ENCODE measurements at places on chromosomes 12 and 14.
A peak's percentile ranks its signal among the peaks of the same experiment; 100 is the strongest.

GRCh38 chr12:6963016-6963731 lies 7.3 kb downstream of the PHB2 start:
- no peak for DNase-seq

DNA sequence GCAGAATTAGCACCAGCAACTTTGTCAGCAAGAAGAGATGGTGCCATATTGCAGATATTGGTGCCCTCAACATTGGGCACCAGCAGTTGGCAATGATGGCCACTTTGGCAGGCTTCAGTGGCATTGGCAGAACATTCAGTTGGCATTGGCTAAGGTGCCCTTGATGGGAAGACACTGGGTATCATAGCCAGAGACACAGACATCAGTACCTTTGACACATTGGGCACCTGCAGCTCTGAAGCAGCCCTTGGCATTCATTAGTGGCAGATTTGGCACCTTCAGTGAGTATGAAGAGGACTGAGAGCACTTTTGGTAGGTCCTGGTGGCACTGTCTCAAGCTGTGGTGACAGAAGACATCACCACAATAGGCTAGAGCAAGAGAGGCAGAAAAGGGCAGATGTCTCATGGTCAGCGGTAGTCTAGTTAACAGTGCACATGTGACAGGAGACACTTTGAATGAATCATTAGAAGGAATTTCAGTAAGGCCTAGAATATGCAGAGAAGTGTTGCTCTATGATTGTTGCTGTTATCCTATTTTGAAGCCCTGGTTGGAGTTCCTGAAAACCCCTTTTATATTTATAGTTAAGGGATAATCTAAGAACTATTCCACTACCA lies 422.2 kb downstream of the APAF1 start:
- no peak for DNase-seq

GRCh38 chr14:100375266-100375962 lies 52.3 kb downstream of the SLC25A47 start:
- DNase-seq: peak; percentile 78

DNA sequence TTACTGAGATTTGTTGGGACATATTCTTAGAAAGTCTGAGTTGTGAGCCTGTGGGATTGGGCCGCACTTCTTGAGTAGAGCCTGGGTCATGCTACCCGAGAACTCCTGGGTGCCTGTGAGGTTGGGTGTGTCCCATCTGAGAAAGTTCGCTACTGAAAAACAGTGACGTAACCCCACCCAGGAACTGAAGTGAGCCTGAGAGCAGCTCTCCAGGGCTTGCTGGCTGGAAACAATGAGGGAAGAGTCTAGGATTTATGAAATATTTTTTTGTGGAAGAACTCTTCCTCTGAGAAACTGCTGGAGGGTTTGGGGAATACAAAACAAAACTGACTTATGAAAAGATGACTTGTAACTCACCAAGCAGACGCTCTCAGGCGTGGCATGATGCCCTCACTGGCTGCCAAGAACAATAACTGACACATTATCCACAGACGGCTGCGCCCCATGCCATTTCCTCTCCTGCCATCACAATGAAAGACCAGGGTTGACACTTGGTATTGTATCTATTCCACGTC lies 69.2 kb downstream of the RASSF3 start:
- peak; percentile 51 for DNase-seq

DNA sequence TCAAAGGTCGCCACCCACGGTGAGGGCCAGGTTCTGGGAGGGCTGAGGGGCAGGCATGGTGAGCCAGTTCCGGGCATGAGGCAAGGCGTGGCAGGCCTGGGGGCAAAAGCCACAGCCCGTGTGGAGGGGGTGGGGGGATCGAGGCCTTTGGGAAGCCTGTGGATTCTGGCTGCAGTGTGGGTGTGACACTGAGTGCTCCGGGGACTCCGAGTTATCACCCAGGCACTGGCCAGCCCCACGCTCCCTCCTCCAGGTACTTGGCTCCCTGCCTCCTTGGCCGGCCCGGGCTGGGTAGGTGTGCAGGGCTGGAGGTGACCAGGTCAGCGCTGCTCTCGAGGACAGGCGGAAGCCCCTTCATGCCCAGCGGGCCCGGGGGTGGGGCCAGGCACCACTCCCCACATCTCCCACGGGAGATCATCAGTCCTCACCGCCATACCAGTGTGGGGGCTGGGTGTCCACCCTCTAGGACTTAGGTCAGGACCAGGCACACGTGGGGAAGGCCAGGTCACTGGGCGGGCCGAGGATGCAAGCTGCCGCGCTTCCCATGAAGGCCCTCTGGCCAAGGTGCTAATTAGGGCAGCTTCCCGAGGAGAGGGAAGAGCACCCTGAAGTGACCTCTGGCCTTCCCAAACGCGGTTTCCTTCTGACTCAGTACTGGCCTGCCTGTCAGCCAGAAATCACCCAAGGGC lies 34.1 kb upstream of the TDRD9 start:
- DNase-seq: no peak

- no peak for DNase-seq
Observed at GRCh38 chr14:37673439-37673838, 78.0 kb downstream of the TTC6 start.

DNA sequence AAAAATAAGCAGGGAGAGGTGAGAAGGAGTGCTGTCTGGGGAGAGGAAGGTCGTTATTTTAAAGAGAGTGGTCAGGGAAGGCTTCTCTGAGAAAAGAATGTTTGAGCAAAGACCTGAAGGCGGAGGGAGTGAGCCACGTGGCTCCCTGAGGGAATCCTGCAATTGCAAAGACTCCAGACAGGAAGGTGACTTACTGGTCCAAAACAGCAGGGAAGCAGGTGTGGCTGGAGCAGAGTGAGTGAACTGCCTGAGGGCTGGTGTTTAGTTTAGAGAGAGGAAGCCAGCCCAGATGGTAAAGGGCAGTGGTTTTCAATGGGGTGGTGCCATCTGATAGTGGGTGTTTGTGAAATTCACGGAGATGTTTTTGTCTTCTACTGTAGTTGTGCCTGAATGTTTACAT lies 58.8 kb upstream of the LTA4H start:
- DNase-seq: no peak

DNA sequence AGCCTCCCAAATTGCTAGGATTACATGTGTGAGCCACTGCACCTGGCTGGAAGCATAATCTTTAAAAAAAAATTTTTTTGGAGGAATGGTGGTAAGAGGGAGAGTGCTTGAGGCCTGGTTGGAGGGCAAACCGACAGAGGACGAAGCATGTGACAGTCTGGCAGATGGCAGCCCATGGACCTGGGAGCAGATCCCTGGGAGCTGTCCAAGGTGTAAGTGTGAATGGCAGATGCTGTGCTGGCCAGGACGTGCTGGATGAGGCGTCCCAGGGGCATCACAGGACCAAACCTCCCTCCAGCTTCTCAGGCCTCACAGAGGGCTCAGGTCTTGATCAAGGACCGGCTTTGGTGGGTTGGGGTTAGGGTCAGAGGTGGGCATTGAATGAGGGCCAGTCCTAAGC lies 128.4 kb upstream of the NCOR2 start:
- DNase-seq: peak; percentile 42

- DNase-seq: peak; percentile 26
Observed at GRCh38 chr14:104732931-104733681, 9.1 kb downstream of the ADSS1 start.

GRCh38 chr12:32822344-32822743 lies 66.6 kb upstream of the YARS2 start:
- no peak for DNase-seq

GRCh38 chr12:53212931-53213330 lies 5.9 kb upstream of the ITGB7 start:
- no peak for DNase-seq

- DNase-seq: no peak
Observed at GRCh38 chr12:223841-224240, 9.9 kb upstream of the SLC6A12 start.

- DNase-seq: peak; percentile 50
Observed at GRCh38 chr12:27064397-27065342, 17.7 kb downstream of the C12orf71 start.

GRCh38 chr14:68208626-68209317 lies 389.2 kb downstream of the RAD51B start:
- no peak for DNase-seq

- DNase-seq: peak; percentile 55
Observed at GRCh38 chr14:77099425-77100167, 1.5 kb downstream of the CIPC start.

DNA sequence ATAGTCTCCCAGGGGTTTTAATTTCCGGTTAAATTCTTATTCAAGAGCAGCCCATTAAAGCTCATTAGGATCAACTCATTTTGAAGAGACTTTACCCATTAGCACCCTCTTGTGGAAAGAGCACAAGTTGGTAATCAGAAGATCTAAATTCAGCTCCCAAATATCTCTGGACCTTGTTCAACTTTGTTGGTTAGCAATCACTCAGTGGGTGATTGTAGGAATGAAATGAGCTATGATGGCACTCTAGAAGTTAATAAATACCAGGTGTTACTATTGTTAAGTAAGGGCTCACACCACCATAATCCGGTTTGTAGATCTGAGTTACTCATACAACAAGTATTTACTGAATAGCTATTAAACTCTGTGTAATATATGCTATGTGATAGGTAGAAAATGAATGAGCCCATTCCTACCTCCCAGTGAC lies 42.9 kb downstream of the TRIP11 start:
- peak; percentile 63 for DNase-seq

DNA sequence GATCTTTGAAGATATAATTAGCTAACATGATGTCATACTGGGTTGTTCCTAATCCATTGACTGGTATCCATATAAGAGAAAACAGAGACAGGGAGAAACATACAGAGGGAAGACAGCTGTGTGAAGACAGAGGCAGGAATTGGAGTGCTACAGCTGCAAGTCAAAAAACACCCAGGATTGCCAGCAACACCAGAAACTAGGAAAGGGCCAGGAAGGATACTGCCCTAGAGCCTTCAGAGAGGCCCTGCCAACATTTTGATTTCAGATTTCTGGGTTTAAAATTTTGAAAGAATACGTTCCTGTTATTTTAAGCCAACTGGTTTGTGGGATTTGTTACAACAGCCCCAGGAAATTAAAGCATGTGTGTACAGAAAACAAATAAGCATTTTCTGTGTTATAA lies 473.7 kb upstream of the FLRT2 start:
- no peak for DNase-seq

DNA sequence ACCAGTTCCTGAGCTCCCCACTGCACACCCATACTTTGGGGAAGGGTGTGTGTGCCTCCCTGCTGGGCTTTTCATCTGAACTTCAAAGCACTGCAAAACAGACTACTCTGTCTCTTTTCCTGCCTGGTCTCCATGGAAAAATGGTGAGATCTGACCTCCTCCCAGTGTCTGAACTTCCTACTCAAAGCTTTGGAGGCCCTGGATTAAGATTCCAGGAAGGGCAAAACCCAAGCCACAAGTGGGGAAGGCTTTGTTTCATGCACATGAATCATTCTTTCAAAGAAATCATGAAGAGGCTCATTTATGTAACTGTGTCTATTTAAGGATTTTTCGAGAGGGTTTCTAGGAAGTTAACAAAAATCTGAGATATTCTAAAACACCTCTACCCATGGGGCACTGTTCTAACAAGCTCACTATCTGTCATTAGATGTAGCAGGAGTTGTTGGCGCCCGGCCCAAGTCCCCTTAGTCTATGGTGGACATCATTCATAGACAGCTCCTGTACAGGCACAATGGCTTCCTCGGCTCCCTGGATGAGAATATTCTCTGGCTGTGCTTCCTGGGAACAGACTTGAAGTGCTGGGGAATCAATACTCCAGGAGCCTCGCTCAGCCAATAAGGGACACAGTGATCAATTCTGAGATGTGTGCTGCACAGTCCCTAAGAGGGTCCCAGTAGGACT lies 224.0 kb downstream of the KTN1 start:
- DNase-seq: peak; percentile 60

DNA sequence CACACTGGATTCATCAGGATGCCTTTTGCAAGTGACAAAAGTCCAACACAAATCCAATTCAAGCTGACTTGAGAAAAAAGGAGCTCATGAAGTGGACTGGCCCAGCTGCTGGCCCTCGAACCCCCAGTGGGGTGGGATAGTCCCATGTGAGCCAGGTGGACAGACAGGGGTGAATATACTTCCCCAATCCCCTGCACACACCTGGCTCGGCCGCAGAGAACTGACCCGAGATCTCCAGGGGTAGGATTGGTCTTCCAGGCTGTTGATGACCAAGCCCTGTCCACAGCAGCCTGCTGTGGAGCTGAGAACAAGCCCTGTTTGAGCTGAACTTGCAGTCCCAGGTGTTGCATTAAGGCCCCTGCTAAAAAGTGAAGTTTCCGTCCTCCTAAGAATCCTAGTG lies 56.2 kb downstream of the TPCN1 start:
- DNase-seq: no peak

GRCh38 chr12:48237162-48237561 lies 34.1 kb upstream of the OR10AD1 start:
- peak; percentile 18 for DNase-seq

DNA sequence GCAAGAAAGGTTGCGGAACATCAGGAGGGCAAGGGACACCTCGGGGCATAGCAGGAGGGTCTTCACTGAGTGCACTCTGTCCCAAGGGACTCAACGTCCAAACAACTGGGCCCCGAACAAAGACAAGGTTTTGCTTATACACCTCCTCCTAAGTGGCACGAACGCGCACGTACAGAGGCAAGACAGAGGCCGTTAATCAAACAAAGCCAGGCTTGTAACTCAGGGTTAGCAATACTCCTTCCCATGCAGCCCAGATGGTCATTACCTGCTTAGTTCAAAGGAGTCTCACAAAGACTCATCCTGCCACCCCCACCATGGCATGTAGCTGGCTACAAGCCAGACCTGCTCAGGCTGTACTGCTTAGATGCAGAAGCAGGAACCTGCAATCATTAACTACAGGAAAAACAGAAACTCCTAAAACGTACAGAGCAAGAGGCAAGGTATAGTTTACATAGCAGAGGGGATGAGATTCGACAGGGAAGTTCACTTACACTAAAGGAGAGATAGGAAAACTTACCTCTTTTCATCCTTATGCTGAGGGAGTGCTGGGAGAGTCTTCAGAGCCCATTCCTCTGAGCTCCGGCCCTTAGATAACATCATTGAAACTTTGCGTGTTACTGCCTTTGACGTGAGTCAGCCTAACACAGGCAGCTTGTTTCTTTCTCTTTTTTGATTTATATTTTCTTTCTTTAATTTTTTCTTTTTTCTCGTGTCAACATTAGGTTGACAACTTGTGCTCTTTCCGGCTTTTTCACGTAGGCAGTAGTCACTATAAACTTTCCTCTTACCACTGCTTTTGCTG lies 1319.1 kb downstream of the TMEM121 start:
- no peak for DNase-seq

DNA sequence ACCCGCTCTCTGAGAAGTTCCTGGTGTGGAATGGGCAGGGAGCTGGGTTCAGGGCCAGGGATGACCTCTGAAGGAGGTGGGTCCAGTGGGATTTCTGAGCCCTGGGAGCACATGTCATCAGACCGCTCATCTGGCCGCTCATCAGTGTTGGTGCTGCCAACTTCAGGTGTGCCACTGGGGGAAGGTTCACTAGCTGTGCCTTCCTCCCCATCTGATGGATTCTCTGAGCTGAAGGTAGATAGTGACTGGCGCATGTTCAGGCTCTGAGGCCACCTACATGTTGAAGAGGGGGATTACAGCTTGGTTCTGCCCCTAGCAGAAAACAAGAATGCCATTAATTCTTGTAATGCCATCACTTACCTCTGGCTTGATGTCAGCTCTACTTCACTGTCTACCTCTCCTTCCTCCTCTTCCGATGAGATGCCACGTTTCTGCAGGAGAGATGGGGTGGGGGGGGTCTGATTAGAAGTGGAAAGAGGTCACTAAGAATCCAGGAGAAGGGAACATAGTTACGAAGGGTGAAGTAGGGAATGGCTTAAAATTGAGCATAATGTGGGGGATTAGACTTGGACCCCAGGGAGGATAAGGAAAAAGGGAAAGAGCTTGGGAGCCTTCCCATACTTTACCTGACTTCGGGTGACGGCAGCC lies 17.2 kb downstream of the MAP3K12 start:
- peak; percentile 38 for DNase-seq

GRCh38 chr12:85574291-85574690 lies 261.9 kb downstream of the RASSF9 start:
- no peak for DNase-seq

Measured in amniotic epithelial cell (primary cell).